ENCODE measurements at places on chromosomes 7 and 10. TPM values are rescaled to one million over a fixed set of nuclear protein-coding genes. Genes with fewer than 3 reads are reported as not detected.

The C10orf53 gene
- total RNA-seq: not detected

The PON1 gene
- not detected for total RNA-seq

The NPC1L1 gene
- total RNA-seq: 0.45 TPM

The STAG3 gene
- total RNA-seq: 11.0 TPM

The NME8 gene
- total RNA-seq: 1.2 TPM

The C10orf95 gene
- not detected for total RNA-seq

The UBN2 gene
- total RNA-seq: 36.5 TPM

The LIPF gene
- total RNA-seq: not detected

The TMEM196 gene
- total RNA-seq: not detected

The MICALL2 gene
- 127 TPM for total RNA-seq

The IFIT1B gene
- total RNA-seq: 6.3 TPM

The SEMA4G gene
- total RNA-seq: 15.3 TPM

The CUBN gene
- total RNA-seq: 27.6 TPM

The KCTD7 gene
- 26.9 TPM for total RNA-seq

The BLOC1S2 gene
- total RNA-seq: 31.3 TPM

The AKR1C4 gene
- not detected for total RNA-seq

The FIGNL1 gene
- total RNA-seq: 8.5 TPM

The TAC1 gene
- 5.9 TPM for total RNA-seq

The ACHE gene
- total RNA-seq: 0.94 TPM

The METTL27 gene
- 6.2 TPM for total RNA-seq

The OPN4 gene
- total RNA-seq: 0.18 TPM

The TSPAN33 gene
- total RNA-seq: 11.8 TPM

The ADARB2 gene
- total RNA-seq: 1.9 TPM

The GNAI1 gene
- 65.8 TPM for total RNA-seq

The NAT16 gene
- not detected for total RNA-seq

The GRB10 gene
- 57.1 TPM for total RNA-seq

The ZNF735 gene
- total RNA-seq: not detected

The SPDYE16 gene
- 1.9 TPM for total RNA-seq

The EN2 gene
- not detected for total RNA-seq

The CCDC3 gene
- total RNA-seq: 114 TPM

All from sciatic nerve (tissue), 2 donors.